Inflammatory macrophage treated with lipopolysaccharide for 1 hour (primary cell): ENCODE measurements at places on chromosomes 6 and 20.
A peak's percentile ranks its signal among the peaks of the same experiment; 100 is the strongest.

DNA sequence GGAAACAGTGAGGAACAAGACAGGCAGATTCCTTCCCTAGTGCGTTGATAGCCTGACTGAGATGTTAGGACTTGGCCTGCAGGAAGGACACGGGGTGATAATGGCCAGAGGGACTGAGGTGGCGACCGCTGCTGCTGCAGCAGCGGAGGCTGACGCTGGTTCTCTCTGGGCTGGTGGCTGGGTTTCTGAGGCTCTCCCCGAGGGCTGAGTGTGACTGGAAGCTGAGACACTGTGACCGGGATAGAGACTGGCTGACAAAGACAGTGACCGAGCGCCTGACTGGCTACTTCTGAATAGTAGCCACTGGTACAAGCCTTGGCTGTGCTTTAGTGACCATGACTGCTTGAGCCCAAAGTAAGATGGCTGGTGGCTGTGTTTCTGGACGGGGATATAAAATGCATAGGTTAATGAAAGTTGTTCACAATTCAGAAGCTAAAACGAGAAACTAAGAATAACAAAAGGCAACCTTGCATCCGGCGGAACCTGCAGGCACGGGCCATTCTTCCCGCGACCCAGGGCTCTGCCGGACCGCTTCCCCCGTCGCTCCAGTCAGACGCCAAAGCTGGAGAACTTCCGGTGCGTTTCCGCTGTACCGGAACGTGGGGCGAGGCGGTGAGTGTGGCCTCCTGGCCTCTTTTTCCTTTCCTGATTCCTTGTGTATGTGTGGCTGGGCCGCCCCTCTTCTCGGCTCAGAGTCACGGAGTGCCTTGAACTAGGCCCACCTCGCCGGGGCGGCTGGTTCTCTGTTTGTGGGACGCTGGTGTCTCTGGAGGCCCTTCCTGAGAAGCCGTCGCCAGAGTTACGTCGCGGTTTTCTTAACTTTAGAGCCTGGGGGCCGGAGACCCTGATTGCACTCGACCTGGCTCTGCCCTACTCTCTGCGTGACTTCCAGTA lies at the start of gene AAR2:
Gene AAR2, plus strand, starts transcription at position 587 of the 894 bp plus-strand sequence. CDS start 3,391 bp downstream, outside the sequence.
- peak; percentile 60 for DNase-seq

GRCh38 chr6:42025066-42025844 lies 25.1 kb upstream of the TAF8 start:
- DNase-seq = no peak

DNA sequence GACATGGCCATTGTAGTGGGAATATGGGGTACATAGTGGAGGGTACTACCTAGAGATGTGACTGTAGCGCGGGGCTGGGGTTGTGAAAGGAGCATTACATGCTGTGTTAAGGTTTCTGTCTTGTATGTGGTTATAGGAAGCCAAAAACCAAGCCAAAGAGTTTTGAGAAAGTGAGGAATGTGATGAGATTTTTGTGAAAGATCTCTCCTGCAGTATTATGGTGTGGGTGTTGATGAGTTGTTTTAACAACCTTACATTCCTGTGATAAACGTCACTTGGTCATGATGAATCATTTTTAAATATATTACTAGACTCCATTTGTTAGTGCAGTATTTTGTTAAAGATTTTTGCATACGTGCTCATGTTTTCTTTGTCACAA lies 48.9 kb downstream of the ZFAND3 start:
- DNase-seq = peak; percentile 15

DNA sequence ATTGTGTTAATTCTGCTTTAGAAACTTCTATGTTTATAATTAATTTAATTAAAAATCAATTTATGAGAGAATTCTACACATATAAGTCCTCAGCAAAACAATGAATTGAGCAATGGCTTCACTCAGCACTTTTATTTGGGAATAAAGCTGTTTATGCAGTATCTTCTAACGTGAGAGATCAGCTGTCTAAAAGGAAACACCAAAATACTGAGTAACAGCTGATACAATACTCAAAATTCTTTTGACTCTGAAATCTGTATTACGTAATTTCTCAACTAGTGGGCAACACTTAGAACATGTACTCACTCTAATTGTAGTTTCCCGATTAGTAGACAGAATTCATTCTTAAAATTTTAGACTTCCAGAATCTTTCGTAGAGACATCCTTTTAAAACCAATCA lies 49.8 kb downstream of the MAP3K7 start:
- DNase-seq = peak; percentile 84

DNA sequence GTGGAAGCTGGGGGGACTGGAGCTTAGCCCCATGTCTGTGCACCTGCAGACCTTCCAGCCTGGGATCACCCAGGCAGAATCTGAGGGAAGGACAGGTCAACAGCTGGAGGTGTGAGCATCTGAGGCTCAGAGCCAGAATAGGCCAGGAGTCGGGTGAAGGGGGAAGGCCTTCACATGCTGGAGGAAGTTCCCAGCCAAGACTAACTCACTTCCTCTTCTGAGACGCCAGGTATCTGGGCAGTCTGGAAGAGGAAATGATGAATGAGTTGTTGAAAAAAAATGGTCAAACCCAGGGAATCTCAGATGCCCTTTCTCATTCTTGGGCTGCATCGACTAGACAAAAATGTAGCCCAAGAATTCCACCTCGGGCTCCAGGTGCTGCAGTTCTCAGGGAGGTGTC lies 73.6 kb upstream of the TIAM2 start:
- DNase-seq = peak; percentile 3

DNA sequence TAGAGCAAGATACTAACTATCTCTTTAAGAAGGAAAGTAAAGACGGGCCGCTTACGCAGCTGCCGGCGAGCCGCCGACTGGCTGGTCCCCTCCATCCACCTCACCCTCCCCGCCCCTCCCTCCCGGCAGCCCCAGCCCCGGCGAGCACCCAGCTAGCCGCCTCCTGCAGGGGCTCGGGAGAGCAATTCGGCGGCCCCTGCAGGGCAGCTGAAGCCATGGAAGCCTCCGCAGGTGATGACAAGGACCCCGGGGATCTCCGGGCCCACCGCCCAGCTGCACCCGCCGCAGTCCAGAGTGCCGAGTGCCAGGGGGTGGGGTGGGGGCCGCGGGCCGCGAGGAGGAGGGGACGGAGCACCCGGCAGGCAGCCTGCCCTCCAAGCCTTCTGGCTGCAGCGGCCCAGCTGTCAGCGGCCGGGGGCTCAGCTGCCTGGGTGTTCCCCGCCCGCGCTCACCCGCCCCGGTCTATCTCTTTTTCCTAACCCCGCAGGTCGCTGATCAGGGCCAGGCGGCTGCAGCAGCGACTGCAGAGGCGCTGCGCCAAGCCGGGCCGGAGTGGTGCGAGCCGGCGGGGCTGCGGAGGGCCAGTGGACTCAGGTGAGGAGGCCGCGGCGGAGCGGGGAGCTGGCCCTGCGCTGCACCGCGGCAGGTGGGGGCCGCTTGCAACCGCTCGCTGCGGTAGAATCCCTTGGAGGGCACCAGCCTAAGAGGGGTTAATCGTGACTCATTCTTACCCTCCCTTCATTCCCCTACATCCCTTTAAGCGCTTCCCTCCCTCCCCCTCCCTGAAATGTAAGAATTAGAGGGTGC lies at the start of gene SNPH:
Gene SNPH, plus strand, starts transcription at position 128 of the 807 bp plus-strand sequence. CDS start 29,946 bp downstream, outside the sequence.
- DNase-seq = no peak

DNA sequence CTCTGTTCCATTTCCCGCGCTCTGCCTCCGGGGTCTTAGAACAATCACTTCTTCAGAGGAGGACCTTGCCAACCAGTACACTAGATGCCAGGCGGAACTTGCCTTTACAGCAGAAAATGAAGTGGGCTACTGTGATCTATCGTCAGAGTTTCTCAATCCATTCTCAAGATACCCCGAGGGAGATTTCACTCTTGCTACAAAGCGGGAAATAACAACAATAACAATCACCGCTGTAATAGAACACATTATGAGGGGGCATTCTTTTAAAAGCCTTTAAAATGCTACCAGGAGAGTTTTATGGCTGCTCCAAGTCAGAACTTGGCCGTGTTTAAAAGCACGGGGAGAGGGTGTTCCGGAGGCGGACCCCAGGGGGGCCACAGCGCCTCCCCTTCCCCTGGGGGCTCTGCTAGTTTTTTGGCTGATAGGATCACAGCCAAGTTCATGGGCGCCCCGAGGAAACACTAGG lies 617.0 kb upstream of the AGPAT4 start:
- no peak for DNase-seq

DNA sequence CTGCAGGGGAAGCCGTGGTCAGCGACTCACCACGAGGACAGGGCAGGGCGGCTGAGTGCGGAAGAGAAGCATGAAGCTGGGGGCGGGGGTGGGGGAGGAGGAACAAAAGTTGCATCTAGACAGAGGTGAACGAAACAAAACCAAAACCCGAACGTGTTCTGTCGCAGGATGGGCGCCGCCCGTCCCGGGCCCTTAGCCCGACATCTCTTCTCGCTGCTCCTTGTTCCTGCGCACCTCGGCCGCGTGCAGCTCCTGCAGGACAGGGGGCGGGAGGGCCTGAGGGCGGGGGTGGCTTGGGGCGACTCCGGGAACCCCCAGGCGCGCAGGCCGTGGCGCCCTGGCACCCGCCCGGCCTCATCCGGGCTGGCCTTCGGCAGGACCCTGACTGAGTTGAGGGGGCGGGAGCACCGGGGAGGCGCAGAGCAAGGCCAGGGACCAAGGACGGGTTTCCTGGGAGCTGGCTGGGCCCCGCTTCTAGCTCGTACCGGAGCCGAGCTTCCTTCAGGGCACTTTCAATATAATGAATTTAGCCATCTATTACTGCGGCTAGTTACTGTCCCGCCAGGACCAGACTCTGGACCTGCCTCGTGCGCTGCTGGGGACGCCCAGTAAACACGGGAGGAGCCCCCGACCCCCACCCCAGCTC lies 12.0 kb downstream of the STMN3 start:
- DNase-seq = peak; percentile 35

DNA sequence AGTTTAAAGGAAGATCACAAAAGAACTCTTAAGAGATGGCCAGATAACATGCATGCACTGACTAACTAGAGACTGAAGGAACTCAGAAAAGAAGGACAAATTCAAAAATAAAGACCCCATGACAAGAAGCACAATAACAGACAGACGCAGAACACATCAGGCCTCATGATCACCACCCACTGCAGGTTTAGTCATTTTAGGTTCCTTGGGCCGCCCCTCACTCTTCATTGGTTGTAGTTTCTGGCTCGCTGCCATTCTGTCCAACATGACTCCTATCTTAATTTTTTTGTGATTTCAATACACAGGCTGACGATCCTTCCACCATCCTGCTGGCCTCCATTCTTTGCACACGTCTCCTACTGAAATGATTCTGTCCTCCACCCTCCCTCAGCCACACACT lies 21.6 kb downstream of the STX7 start:
- peak; percentile 73 for DNase-seq

DNA sequence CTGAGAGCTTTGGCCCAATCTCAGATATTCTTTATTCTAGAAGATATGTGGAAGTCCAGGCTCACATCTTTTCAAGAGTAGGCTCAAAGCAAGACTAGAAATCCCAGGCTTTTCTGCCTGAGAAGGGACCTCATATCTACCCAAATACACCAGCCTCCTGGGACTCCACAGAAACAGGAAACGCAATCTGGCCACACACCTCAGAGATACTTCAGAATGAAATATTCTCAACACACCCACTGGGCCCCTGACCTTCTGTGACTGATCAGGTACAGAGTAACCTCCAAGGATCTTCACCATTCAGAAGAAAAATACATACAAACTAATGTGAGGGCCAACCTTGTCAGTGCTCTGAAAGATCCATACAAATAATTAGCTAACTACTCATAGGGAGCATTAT lies 183.2 kb downstream of the HIVEP2 start:
- no peak for DNase-seq

- DNase-seq = no peak
Measured at GRCh38 chr6:129901910-129902309, 40.8 kb upstream of the TMEM244 start.

- no peak for DNase-seq
Measured at GRCh38 chr6:3438190-3439167, 18.4 kb downstream of the SLC22A23 start.

DNA sequence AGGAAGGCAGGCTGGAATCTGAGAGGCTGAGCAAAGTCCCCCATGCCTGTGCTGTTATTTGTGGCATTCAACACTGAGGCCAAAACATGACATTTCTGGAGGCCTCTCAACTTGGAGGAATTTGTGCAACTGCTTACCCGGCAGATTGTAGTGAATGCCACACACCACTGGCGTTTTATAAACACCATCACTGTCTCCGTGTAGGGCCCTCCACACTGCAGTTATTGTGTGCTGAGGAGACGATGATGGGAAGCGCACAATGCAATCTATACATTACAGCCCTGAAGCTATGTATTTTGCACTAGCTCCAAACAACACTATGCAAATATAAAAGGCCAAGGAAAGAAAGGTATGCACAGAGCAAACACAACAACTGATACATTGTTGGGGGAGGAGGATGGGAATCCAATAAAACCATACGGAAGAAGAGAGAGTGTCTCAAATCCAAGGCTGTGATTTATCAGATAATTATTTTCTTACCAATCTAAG lies 106.5 kb downstream of the SMLR1 start:
- DNase-seq = no peak

DNA sequence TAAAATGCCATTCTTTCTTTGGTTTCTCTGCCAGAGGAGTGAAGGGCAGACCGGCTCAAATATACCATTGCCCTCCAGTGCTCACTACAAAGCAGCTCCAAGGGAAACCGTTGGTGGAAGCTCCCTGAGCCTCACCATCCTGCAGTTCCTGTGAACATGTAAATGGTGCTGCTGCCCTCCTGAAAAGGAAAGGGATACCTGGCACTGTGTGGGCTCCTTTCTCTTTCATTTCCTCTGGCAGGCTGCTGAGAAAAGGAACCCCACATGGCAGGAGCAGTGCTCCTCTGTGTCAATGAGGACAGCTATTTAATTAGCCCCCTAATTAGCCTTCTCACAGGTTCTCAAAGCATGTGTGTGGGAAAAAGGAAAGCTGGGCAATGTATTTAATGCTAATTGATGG lies 142.5 kb downstream of the KLHL32 start:
- DNase-seq = no peak

DNA sequence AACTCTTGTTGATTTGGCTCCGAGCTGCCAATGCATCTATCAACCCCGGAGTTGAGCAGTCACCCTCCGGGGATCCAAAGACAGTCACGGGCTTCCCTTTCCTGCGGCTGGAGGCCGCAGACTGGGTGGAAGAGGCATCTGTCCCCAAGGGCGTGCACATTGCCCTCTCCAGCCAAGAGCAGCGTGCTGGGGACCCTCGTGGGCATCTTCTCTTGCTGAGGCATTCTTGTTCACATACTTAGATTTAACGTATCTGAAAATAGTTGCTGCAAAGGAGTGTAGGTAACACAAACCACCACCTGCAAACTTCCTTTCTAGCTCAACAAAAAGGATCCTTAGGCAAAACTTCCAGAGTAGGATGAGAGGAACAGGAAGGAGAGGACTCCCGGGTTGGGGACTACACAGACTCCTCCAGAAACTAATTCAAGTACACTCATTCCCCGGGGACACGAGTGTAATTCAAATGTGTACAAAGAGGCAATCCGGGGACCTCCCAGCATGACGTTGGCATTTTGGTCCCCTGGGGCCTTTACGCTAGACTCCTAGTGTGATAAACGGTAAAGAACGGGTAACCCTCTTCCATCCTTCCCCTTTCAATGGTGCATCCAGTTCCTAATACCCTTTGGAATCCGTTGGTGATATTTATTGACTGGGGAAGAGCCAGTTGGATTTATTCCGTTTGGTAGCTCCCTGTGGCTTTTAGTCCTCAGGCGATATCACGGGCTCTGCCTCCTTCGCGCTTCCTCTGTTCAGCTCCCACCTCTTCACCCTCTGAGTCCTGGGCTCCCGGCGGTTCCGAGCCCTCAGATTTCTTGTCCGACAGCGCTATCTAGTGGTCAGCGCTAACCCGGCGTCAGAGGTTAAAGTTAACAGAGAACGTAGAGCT lies 2.7 kb upstream of the COL12A1 start:
- peak; percentile 61 for DNase-seq
